SK-N-DZ (cell line): ENCODE measurements at places on chromosomes 11 and 22.

GRCh38 chr11:65060913-65061408 lies 2.6 kb upstream of the NAALADL1 start:
- DNase-seq = no peak

GRCh38 chr11:65429724-65430405 lies 7.3 kb downstream of the NEAT1 start:
- peak; percentile 28 for DNase-seq

DNA sequence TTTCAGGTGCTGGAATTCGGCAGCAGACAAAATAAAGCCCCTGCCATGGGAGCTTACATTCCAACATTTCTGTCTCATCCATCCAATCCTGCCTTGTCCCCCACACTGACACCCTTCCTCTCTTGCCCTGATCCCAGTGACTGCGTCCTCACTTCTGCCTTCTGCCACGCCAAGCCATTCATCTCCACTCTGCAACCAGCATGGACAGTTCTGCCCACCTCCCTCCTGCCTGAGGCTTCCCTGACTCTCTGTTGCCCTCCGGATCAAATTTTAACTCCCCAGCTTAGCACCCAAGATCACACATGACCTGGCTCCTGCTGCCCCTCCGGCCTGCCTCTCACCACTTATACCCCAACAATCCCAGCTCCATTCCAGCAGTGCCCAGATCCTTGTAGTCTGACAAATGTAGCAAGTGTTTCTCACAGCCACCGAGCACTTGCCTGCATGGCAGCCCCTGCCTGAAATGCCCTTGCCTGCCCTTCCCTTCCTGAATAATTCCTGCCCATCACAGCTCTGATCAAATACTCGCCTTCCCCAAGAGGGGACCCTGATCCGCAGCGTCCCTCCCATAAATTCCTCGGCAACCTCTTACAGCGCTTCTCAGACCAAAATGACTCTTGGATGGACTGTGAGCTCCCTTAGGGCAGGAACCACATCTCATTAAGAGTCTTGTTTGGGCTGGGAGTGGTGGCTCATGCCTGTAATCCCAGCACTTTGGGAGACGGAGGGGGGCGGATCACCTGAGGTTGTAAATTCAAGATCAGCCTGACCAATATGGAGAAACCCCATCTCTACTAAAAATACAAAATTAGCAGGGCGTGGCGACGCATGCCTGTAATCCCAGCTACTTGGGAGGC lies 2.3 kb downstream of the ACTN3 start:
- no peak for DNase-seq

DNA sequence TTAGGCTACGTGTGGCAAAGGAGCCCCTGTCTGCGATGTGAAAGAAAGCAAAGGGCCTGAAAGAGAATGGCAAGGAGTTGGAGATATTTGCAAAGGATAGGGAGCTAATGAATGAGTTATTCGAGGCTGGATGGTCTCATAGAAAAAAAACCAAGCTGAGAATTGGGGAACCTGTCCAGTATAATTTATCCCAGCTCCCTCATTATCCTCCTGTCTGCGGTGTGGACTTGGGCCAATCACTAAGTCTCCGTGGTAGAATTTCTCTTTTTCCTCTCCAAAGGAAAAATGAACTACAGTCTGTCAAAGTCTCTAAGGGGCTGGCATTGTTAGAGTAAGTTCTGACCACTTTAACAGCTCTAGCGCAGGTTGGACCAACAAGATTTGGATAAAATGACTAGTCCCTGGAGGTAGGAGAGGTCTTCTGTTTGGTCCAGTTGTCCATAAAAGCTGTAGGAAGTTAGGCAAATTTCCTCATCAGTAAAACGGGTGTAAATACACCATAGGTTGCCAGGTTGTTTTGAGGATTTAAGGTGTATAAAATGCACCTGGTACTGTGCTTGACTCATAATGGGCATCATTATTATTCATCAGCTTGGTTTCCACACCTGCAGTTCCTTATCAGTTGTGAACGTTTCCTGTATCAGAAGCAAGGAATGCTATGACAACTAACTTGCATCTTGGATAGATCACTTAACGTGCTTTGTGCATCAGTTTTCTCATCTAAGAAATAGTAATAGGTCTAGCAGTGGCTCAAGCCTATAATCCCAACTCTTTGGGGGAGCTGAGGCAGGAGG lies 10.3 kb upstream of the CDON start:
- no peak for DNase-seq

GRCh38 chr11:113730887-113731726 lies 25.0 kb upstream of the TMPRSS5 start:
- DNase-seq = peak; percentile 17

DNA sequence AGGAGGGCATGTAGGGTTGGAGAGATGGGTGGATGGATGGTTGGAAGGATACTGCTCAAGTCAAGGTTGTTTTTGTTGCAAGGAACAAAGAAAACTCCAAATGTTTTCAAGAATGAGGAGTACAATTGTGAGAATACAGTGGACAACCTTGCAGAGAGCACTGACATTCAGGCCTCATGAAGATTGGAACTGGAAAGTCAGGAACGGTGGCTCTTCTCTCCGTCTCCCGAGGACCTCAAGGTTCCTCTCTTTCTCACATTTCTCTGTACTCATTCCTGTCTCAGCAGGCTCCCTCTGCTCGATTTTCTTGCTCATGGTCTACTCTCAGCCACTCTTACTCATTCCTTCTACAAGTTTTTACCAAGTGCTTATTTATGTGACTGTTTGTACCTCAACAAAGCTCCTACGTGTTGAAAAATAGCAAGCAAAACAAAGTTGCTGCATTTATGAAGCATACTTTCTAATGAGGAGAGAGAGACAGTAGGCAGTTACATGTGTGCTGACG lies 97.6 kb downstream of the SWAP70 start:
- no peak for DNase-seq

DNA sequence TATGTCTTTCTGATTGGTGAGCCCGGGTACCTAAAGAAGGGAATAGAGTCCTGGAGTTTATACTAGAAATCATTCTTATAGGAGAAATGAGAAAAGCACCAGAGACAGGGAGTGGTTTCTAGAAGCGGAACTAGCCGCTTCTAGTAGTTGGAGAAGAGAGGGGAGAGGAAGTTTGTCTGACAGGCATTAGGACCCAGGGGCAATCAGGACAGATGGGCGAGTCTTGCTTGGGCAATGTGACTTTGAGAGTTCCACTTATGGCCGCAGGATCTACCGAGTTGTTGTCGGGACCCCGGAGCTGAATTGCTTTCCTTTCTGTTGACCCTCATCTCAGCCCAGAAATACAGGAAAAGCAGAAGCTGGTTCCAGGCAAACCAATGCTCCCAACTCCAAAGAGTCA lies 596.8 kb upstream of the CNTN5 start:
- DNase-seq = no peak

DNA sequence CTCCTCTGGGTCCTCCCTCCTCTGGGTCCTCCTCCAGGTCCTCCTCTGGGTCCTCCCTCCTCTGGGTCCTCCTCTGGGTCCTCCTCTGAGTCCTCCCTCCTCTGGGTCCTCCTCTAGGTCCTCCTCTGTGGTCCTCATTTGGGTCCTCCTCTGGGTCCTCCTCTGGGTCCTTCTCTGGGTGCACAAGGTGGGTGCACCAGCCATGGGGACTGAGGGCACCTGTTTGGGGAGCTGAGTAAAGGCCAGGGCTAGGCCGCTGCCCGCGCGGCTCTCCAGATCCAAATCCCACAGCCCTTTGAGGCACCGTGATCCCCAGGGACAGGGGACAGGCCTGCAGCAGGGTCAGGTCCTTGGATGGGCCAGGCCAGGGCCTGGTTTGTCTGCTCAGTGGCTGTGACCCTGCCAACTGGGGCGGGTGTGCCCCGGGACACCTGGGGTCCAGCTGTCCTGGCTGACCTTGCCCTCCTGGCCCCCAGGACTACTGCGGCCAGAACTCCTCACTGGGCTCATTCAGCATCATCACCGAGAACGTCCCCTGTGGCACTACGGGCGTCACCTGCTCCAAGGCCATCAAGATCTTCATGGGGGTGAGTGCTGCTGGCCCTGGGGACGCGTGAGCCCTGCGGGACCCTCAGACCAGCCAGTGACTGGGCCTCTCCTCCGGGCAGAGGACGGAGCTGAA lies 12.7 kb downstream of the MUC2 start:
- no peak for DNase-seq

- DNase-seq = no peak
These were observed 243.9 kb downstream of the TENM4 start for GRCh38 chr11:79196950-79197349.

DNA sequence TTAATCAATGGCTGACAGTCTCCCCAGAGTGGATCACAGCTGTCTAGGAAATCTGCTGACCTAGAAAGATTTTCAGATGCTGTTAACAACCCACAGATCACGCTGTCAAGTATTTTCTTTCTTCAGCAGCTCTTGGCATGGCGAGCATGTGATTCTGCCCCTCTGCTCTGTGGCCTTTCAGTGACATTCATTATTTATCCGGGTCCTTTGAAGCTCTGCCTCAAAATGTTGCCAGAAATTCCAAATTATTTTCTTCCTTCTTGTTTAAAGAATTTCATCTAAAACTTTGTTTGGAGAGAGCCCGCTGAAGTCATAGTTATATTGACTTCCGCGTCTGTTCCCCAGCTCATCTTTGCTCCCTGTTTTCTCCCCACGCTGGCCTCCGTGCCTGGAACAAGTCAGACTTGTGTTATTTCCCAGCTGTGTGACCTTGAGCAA lies 134.1 kb downstream of the COMMD9 start:
- DNase-seq = no peak

DNA sequence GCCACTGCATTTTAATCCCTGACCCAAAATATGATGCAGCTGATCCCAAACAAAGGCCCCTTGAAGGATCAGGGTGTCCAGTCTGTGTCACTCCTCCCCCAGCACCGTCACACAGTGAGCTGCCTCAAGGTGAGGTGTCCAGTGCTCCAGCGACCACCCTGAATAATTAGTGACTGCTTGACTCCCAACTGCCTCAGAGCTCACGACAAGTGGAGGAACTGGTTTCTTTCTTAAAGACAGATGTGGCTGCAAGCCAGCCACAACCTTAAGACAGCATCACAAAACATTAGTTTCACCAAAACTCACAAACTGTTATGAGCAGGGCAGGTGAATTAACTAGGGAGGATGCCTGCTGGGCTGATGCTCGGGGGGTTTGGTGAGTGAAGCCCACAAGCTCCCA lies 74.6 kb downstream of the PIWIL3 start:
- no peak for DNase-seq

GRCh38 chr22:39117585-39118191 lies 20.6 kb downstream of the APOBEC3H start:
- no peak for DNase-seq

DNA sequence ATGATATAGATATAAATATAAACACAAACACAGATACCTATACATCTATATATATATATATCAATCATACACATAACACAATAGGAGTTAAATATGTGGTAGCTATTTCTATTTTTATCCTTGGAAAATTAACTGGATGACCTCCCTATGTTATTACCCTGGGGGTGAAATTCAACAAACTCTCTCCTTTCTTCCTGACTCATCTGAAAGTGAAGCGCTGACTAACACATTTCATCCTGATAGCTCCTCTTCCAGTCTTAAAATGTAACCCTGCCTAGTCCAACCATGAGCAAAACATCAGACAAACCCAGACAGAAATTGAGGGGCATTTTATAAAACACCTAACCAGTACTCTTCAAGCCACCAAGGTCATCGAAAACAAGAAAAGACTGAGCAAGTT lies 220.6 kb upstream of the ISX start:
- no peak for DNase-seq

- no peak for DNase-seq
These were observed 184.8 kb upstream of the ARHGAP20 start for GRCh38 chr11:110897035-110897434.

DNA sequence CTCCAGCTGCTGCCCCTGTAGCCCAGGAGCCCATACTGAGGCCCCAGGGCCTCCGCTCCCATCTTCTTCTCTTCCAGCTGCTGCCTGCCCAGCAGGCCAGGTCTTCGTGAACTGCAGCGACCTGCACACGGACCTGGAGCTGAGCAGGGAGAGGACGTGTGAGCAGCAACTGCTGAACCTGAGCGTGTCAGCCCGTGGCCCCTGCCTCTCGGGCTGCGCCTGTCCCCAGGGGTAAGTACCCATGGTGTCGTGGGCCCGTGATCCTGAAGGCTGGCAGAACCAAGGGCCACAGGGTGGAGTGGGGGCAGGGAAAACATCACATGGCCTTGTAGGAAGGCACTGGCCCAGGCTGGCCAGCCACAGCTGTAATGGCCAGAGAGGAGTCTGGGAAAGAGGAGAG lies 31.2 kb downstream of the OTOG start:
- no peak for DNase-seq

DNA sequence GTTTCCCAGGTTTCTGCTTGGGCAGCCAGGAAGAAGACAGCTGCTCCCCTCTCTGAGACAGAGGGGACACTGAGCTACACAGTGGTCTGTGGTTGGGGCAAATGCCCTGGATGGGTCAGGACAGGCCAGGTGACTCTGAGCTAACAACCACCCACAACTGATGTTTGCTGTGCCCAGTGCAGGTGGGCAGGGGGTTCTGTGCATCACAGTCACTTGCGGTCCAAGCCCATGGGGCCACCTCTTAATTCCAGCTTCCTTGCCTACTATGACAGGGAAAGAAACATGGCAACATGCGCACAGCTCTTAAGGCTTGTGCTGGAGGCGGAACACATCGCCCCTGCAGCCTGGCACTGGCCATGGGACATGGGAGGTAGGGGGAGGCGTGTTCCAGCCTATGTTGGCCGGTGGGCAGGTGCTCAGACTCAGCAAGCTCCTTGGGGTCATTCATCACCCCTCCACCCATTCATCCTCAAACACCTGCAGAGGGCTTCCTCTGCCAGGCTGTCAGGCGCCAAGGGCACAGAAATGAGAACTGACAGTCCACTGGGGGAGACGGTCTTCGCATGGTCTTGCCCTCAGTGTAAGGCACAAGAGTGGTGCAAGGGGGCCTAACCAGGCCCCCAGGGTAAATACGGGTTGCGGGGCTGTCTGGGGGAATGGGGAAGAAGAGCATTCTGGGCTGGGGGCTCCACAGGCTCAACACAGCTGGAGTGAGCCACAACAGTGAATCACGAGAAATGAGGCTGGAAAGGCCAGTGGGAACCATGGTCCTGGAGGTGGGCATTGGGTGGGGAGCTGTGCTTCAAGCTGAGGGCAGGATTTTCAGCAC lies 55.6 kb downstream of the ARFGAP3 start:
- DNase-seq = no peak

DNA sequence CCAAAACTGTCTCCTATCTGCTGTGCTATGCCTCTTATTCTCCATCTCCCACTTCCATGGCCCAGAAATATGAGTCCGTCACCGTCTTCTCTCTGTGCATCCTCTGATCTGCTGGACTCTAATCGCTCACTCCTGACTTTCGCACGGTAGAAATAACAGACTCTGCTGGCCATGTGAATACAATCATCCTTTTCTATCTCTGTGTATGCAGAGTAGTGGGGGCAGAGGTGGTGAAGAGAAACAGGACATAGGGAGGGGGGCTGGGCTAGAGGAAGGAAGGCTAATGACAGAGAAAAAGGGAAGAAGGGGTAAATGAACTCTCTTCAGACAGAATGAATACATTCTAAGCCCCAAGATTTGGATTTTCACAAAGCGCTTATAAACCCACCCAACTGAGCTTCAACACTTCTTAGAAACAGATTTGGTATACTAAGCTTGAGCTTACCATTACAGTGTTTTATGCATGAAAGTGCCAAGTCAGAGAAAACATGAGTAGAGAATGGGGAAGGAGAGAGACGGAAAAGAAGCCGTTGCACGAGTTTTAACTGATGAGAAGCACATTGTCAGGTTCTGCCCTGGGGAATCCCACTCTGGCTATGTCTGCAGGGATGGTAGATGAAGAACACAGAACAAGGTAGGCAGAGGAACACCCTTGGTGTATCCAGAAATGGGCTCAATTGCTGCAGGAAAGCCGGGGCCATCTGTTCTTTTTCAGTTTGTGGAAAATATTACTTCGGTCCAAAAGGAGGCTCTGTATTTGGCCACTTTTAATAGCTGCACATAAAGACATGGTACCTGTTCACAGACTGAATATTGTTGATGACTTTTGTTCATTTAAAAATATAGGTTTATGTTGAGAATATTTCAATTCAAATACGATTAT lies 324.7 kb downstream of the ETS1 start:
- no peak for DNase-seq
